ENCODE measurements at places on chromosomes 11 and 22.

GRCh38 chr11:124278261-124278660, 22.1 kb downstream of the OR8G5 start:
- no peak for DNase-seq

DNA sequence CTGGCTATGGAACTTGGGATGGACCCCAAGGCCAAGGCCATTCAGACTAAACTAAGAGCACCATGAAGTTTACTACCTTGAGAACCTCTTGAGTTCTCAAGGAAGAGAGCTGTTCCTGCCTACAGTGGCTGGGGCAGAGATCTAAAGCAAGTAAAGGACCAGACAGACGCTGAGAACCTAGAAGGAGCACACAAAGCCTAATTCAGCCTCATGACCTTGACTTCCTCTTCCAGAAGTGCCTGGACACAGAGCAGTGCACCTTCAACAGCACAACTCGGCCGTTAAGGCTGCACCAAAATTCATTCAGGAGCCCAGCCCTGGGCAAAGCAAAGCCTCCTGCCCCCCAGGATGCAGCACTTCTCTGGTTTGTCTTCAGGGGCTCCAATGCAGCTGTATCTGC, 82.9 kb upstream of the AKIP1 start:
- DNase-seq, result no peak

DNA sequence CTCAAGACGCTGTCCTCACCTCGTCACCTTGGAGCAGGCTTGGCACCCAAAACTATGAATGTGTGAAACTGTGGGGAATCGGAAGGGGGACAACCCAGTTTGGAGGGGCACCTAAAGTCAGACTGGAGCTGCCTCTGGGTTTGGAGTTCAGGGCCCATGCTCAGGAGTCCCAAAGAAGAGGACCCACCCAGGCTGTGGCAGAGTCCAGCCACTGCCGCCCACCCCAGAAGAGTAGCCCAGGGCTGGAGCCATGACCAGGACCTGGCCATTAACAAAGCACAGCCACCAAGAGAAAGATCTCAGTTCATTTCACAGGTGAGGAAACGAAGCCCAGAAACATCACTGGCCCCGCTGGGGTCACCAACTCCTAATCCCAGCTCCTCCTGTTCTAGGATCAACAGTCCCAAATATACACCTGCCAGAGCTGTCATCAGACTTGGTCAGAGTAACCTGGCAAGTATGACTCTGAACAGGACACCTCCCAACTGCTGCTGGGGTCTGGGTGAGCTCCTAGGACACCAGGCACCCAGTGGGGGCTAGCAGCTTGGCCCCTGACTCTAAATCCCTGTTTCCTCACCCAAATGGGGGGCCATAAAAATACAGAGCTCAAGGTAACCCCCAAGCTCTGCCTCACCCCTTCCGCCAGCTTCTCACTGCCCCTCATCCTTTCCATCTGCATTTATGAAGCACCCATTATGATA, 2.7 kb downstream of the RAB3IL1 start:
- no peak for DNase-seq

DNA sequence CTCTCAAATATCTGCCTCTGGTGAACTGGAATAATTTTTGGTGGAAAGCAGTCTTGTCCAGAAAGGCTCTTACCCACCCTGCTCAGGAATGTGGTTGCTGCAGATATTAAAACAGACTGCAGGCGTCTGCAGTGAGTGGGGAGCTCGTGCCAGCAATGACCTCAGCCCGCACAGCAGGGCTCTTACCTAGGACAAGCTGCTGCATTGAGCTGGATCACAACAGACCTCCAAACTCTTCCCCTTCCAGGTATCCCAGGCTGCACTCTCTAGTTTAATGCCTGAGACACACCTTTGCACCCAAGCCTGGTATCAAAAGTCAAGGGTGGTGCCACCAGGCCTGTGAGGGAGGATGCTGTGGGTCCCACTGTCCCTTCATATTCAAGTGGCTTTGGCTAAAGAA, 69.7 kb upstream of the CDON start:
- DNase-seq, result no peak

GRCh38 chr22:20724676-20725454, 49.0 kb upstream of the SERPIND1 start:
- DNase-seq, result no peak

GRCh38 chr11:25377466-25377865, 880.6 kb downstream of the LUZP2 start:
- no peak for DNase-seq

GRCh38 chr11:113615098-113615497, 91.0 kb downstream of the TMPRSS5 start:
- DNase-seq, result no peak

DNA sequence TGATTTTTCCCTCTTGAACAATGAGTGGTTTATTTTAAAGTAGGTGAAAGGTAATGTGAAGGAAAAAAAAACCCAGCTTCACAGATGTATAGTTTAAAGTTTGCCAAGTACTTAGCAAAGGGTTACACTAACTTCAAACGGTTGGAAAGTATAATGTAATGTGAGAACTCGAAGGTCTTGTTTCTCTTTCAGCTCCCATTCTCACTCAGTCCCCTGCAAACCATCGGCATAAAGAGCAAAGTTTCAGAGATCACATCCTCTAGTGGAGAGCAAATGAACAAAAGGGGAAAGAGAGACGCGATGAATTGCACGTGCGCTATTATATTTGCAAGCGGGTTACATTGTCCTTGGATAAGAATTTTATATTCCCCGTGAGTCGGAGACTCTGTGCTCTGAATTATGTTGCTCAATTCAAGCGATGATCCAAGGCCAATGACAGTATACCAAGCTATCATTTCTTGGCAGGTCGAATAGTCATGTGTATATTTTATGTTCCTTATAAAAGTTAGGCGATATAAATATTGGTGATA, 37.6 kb upstream of the BIRC3 start:
- DNase-seq, result no peak

DNA sequence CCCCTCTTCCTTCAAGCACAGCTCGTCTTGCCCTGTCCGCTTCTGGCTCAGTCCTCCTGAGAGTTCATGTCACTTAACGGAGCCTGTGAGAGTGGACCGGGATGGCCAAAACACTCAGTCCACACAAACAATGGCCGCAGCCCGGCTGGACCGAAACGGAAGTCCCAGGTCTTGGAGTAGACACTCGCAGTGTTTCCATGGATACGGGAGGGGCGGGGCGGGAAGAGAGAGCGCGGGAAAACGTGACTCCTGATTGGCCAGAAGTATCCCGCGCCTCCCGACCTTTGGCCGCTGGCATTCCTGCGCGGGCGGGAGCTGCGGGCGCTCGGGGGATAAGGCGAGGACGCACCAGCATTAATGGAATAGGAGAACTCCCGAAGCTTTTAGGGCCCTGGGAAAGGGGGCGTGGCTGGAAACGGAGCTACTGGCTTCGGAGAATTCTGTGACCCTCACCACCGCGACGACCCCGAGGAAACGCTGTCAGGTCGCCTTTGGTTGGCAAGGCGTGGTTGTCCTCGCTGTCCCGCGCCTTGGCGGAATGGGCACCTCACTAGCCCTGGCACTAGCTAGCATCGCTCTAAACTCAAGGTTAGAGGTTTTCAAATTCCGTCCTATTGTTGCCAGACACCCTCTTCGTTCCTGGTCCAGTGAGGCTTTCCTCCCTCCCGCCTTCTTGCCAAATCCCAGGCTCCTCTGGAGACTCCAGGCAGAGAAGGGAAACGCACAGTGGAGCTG, at the start of the genes NLRP14 and ZNF214:
TSS of gene NLRP14 (plus strand) at position 297 of the 735 bp plus-strand sequence. CDS start 18,108 bp downstream, outside the sequence.
TSS of gene ZNF214 (minus strand) at position 164 of the 735 bp plus-strand sequence. CDS start 17,511 bp downstream, outside the sequence.
- DNase-seq, result peak; percentile 83

- DNase-seq, result no peak
Measured at GRCh38 chr11:66230978-66231377, 37.5 kb upstream of the RAB1B start.

- no peak for DNase-seq
Measured at GRCh38 chr11:10592331-10592730, 23.9 kb upstream of the LYVE1 start.

- no peak for DNase-seq
Measured at GRCh38 chr11:131408025-131408640, 37.7 kb downstream of the NTM start.

- no peak for DNase-seq
Measured at GRCh38 chr22:43147821-43148220, 3.5 kb upstream of the TSPO start.

GRCh38 chr11:20403059-20403458, 15.5 kb downstream of the PRMT3 start:
- no peak for DNase-seq

- DNase-seq, result no peak
Measured at GRCh38 chr11:73243093-73243485, 25.0 kb downstream of the P2RY2 start.

- no peak for DNase-seq
Measured at GRCh38 chr22:24156141-24156912, 25.0 kb upstream of the SUSD2 start.

DNA sequence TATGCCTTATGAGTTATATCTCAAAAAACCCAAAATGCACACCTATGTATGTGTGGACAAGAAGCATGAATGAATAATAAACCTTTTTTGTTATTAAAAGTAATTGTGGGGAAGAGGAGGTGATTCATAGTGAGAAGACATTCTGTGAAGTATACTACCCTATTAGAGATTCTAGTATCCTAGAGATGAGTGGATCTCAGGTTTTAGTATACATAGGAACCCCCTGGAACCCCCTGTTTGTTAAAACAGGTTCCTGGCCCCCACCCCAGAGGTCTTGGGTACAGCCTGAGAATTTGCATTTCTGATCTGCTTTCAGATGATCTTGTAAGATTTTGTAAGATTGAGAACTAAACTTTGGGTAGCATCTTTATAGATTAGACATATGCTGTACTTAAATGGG, 17.5 kb downstream of the NUCB2 start:
- no peak for DNase-seq

DNA sequence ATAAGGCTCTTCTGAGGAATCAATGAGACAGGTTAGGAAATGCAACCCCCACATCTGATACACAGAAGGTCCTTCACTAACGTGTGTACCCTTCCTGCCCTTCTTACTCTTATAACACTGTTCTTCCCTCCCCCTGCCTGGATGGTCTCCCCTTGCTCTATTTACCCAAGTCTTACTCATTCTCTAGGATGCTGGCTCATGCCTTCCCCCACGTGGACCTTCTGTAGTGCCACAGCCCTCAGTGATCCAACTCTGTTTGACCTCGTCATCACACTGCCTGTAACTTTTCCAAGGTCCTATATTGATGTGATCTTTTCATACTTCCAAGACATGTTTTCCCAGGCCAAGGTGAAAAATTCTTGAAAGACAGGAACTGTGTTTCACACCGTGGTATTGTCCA, 79.8 kb downstream of the C11orf58 start:
- no peak for DNase-seq

DNA sequence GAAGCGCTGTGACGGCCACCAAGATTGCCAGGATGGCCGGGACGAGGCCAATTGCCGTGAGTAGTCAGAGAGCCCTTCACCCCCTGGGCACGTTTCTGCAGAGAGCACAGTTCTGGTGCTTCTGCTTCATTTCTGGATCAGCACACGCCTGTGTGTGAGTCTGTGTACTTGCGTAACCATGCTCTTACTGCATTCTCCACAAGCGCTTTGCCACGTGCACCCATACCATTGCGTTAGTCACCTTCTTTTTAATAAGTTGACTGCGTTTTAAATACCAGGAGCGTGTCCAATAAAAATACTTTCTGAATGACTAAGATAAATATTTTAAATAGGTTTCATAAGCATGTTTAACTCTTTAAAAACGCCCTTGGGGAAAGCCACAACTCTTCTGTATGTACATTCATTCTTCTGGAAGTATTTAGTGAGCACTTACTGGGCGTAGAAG, 143.0 kb upstream of the SORL1-AS1 start:
- DNase-seq, result peak; percentile 54

- no peak for DNase-seq
Measured at GRCh38 chr11:96141626-96142025, 201.4 kb downstream of the MAML2 start.

- DNase-seq, result no peak
Measured at GRCh38 chr11:126304457-126305075, 706 bp downstream of the DCPS start.

DNA sequence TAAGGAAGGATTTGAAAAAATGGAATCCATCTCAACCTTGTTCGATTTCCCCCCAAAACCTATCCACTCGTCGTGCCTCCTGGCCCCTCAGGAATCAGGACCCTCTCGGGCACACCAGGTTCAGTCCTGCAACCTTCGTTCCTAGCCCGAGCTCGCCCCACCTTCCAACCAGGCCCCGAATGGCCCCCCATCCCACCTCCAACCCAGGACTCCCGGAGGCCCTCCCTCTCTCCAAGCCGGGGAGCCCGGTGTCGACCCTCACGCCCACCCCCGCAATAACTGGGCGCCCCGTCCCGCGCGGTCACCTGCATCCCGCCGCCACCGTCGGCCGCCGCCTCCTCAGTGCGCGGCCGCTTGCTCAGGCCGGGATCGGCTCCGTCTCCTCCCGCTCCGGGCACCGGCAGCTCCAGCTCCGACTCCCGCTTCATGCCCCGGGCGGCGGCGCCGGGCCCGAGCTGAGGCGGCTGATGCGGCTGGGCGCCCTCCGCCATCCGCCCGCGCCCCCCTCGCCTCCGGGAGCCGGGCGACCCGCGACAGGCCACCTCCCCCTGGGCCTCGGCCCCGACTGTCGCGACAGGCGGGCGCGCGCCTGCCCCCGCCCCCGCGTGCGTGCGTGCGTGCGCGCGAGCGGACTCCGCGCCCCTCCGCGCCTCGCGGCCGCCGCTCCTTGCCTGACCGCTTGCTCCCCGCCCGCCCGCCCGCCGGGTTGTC, 534 bp downstream of the RBFOX2 start:
- no peak for DNase-seq

DNA sequence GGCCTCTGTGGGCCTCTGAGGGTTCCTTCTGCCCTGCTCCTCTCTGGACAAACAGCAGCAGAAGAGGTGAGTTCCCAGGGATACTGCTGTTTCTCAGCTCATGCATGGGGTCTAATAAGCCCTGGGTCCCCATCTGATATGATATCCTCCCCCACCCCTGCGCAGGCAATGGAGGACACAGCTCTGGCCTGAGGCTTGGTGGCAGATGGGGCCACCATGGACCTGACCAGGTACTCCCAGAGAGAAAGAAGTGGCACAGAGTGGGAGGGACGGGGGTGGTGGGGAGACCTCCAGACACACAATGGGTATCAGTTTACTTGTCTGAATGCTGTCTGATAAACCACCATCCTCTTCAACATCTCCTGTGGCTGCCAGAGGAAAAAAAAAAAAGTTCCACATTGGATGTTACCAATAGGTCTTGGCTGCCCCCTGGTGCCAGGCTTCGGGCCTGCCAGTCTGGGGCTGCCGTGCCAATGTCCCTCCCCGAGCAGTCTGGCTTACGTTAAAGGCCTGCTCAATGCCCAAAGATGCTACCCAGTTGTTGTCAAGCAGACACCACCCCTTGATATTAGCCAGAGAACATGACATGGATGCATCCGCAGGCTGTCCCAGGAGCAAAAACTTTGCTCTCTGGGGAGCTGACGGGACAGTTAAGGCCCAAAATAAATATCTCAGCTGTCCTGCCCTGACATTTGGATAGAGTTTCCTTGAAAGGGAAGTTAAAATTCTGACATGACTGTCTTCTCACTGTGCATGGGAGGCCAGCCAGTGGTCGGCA, 27.9 kb upstream of the ABCC8 start:
- DNase-seq, result peak; percentile 53

All from SW 1271 (cell line).